ENCODE measurements at places on chromosomes 1 and 21.

DNA sequence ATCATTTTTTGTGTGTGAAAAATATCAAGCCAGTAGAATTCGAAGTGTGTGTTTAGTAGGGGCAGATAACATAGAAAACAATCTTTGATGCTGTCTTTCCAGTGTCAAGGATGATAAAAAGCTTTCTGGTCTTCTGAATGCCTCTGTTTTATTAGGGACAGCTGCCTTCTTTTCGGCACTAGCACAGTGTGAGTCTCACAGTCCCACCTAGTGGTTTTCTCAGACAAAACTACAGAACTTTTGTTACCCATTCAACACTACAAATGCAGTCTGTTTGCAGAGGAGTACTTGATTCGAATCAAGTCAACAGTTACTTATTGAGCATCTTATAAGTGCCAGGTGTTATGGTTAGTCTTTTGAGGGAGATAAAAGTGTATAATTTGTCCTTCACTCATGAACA is 30.6 kb upstream of the MCOLN3 start:
- DNase-seq, result no peak

GRCh38 chr1:153799566-153800465 is 24.6 kb downstream of the SLC27A3 start:
- DNase-seq, result no peak

GRCh38 chr1:36006941-36007500 is 76.1 kb downstream of the AGO3 start:
- no peak for DNase-seq

GRCh38 chr1:20071416-20071815 is 1.4 kb downstream of the PLA2G5 start:
- no peak for DNase-seq

DNA sequence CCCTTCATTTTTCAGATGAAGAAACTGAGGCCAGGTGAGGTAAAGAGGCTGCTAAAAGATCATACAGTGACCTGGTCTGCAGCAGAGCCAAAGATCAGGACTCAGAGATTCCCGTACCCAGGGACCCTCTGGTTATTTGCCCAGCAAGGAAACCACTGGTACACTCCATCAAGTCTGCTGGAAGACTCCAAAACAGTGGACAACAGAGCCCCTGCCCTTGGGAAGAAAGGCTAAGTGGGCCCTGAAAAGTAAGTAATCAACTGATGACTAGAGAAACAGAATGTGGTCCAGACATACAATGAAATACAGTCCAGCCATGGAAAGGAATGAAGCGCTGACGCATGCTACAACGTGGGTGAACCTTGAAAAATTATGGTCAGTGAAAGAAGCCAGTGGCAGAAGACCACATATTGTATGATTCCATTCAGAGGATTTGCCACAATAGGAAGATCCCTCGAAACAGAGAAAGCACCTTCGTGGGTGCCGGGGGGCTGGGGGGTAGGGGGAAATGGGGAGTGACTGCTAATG is 106.4 kb downstream of the ETS2 start:
- peak; percentile 71 for DNase-seq

GRCh38 chr1:56819387-56819899 is at the start of gene FYB2:
TSS of gene FYB2 (minus strand) at chr1:56819404. CDS start at chr1:56819290, 114 bp downstream.
- no peak for DNase-seq

DNA sequence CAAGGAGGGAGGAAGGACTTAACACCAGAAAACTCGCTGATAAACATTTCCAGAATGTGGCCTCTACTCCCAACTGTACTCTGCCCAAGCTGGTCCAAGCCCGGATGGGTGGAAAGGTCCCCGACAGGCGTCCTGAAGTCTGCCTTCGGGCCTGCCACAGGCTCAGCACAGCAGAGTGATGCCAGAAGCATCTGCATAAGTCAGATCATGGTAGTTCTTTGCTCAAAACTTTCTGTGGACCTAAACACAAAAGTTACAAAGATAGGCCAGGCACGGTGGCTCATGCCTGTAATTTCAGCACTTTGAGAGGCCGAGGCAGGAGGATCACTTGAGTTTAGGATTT is 790 bp upstream of the UTS2 start:
- DNase-seq, result no peak

DNA sequence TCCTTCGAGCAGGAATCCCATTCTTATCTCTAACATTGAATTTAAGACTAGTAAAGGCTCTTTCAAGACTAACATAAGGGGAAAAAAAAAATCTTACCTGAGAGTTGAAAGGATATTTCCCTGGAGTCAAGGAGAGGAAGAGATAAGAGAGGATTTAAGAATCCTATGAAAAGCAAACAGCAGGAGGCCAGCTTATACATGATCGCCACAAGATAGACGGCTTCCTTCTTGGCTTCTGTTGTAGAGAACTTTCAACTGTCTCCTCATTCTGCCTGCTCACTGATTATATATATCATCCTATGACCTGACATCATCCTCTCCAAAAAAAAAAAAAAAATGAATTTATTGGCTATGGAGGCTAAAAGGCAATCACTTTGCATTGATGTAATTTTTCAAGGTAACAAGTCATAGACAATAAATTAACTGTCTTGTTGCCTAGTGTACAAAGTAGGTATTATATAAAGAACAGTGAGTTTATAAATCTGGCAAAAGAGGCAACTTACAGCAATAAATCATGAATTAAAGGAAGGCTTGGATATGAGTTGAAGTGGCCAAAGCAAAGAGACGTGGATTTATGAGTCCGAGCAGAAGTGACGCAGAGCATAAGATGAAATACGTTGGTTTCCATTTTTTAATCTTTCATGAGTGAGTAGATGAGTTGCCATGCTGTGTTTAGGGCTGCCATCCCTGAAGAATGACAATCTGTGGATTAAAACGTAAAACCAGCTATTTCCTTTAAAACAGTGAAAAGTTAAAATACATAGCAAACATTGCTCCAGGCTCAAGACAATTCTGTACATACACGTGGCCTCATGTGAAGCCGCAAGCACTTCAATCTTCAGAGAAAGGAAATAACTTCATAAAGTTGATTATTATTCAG is at the start of gene UTS2:
Gene UTS2 (minus strand): TSS at position 262 of the 880 bp plus-strand sequence. CDS start 62 bp downstream, at position 200.
- DNase-seq, result no peak

GRCh38 chr1:185969028-185969427 is 234.8 kb downstream of the HMCN1 start:
- DNase-seq, result no peak

DNA sequence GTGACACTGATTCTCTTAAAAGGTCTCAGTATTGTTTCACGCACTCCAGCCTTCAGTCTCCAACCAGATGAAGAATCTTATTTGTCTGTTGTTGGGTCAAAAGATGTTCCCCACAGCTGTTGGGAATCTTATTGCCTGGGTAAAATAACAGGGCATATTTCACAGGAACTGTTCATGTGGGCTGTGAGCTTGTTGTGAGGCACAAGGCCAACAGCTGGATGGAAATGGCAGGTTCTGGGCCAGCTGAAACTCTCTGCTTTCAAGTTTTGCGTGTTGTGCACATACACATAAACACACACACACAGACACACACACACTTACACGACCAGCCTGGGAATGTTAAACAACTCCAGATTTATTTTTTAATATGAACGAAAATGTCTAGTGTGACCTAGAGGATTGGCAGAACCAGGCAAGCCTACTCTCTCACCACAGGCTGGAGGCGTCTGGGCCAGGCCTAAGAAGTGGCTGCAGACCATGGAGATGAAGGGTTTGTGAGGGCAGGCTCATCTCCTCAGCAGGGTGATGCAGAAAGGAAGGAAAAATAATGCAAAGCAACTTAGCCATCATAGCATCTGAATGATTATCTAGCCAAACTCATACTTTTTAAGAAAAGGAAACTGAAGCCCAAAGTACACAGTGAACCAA is 357.0 kb downstream of the TTLL7 start:
- no peak for DNase-seq

GRCh38 chr1:108862017-108862610 is 5.2 kb upstream of the AKNAD1 start:
- no peak for DNase-seq

- peak; percentile 36 for DNase-seq
These were observed 310.8 kb downstream of the USP25 start for GRCh38 chr21:16040601-16041000.

DNA sequence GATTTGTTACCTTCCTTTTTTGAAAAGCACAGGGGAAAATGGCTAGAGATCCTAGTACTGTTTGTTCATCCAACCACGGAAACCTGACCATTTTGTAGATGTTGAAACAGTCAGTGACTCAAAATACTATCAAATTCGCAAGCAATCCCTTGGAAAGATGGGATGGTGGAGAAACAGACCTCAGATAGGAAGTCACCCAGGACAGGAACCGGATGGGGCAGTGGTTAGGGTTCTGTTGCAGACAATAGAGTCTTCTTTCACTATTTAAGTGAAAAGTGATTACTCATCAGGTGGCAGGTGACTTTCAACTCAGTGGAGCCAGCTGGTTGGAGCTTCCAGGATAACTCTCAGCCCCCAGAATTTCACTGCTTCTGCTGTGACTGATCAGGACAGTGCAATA is 17.0 kb downstream of the LHX4 start:
- DNase-seq, result no peak

DNA sequence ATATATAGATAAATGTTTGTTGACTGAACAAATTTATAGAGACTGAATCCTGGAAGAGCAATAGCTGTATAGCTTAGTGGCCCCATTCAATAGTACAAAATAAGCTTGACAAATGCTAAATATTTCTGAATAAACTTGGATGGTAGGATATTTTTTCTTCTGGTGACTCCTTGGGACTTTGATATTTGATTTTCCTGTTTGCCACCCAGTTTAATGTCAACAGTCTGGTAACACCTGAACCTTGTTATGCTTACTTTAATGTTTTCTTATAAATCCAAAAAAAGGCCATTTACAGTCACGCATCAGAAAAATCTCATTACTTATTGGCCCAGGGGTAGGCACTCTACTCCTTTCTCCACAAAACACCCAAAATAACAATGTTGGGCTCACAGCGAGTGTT is 30.8 kb downstream of the WDR64 start:
- DNase-seq, result no peak

DNA sequence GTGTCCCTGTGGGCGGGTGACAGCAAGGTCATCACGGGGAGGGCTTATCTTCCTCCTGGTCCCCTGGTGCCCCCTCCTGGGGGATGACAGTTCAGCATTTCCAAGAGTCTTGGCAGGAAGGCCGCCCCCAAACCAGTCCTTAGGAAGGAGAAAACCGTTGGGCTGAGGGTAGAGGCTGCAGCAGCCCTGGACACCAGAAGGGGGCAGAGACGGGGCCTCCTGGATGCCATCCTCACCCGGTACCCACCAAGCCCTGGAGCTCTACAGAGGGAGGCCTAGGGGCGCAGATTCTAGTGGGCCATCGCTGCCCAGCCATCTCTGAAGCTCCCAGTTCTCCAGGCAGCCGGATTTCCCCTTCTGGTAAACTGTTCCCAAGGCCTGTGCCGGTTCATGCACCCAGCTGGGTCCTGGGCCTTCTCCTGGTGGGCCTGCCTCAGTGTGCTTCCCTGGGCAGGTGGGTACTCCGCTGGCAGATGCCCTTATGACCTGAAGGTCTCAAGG is 14.8 kb upstream of the ZNF669 start:
- DNase-seq, result no peak

- no peak for DNase-seq
These were observed at the start of gene ARHGEF16 for GRCh38 chr1:3453891-3454810. TSS of gene ARHGEF16 (plus strand) at chr1:3454665. CDS start at chr1:3463085, 8,420 bp downstream.

GRCh38 chr1:204408074-204408507 is 3.5 kb downstream of the PPP1R15B start:
- peak; percentile 69 for DNase-seq

- no peak for DNase-seq
These were observed 11.2 kb upstream of the SLAMF9 start for GRCh38 chr1:159965263-159965662.

GRCh38 chr1:156401681-156402081 is 32.7 kb downstream of the RHBG start:
- no peak for DNase-seq

DNA sequence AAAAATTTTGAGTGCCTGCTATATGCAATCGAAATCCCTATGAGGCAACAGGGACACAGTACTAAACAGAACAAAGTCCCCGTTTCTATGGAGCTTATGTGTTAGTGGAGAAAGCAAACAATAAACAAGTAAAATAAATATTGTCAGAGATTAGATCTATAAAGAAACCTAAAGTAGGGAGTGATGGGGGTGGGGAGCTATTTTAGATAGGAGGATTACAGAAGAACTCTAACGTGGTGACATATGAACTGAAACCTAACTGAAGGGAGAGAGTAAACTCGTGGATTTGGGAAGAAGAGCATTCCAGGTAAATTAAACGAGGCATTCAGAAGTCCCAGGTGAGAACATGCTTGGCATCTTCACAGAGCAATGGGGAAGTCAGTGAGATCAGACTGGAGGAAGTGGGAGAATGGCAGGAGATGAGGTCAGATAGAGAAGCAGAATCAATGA is 154.5 kb downstream of the DENND1B start:
- DNase-seq, result no peak

DNA sequence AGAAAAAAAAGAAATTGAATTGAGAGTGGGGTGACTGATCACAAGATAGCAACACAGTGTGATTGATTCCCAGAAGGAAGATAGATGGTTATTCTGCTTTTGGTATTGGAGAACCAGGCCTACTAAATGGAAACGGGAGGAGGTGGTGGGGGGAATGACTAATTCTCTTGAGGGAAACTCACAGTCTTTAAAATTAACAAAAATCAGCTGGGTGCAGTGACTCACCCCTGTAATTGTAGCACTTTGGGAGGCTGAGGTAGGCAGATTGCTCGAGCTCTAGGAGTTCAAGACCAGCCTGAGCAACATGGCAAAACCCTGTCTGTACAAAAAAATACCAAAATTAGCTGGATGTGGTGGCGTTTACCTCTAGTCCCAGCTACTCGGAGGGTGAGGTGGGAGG is 134.6 kb upstream of the PDE4B start:
- DNase-seq, result no peak

DNA sequence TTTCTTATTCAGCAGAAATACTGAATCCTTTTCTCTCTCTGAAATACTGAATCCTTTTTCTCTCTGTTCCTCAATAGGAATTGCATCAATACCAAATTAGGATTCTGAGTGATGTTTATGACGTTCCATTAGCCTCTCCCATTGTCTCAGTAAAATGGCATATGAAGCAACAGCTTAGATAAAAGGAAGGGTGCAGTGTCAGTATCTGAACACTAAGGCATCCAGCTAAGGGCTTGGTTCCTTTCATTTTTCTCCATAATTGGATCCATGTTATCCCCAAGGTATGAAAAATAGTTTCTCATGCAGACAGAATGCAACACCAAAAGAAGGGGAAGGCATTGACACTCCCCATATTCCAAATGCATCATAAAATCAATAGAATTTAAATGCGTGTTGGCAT is 61.5 kb upstream of the RAVER2 start:
- DNase-seq, result no peak

DNA sequence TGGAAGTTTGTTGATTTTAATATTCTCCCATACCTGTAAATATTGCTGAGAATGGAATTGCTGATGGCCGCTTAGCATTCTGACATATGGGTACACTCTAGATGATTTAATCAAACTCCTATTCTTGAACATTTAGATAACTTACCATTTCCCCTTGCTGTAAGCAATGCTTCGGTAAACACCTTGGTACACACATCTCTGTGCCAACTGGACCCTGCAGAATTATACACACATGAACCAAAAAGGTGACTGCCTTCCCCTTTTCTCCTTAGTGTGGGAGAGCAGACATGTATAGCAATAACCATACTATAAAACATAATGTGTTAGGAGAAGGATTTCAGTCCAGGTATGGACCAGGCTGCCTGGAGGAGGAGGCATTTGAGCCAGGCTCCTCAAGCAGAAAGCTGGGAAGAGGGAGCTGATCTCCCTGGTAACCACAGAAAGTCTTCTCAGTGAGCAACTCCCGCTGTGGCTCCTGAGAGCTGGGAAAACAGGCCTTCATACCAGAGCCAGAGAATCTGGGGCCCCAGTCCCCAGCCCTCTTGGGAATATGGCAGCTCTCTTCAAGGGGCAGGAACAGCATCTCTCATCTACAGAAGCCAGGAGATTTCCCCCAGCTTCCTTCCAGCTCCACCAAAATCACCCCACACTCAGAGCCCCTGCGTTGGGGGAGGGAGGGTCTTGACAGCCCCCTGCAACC is 33.9 kb upstream of the CSF1 start:
- peak; percentile 40 for DNase-seq

Data from astrocyte (in vitro differentiated cells and primary cell).